ENCODE measurements at places on chromosomes 5 and 9. TPM values are rescaled to one million over a fixed set of nuclear protein-coding genes. Genes with fewer than 3 reads are reported as not detected.
A peak's percentile ranks its signal among the peaks of the same experiment; 100 is the strongest.

- DNase-seq = no peak
These were observed 41.7 kb upstream of the CLINT1 start for GRCh38 chr5:157900644-157901043.

- DNase-seq = no peak
These were observed 1068.6 kb downstream of the TAF11L14 start for GRCh38 chr5:18702821-18703220.

GRCh38 chr9:28678097-28678496, 1104.8 kb upstream of the C9orf72 start:
- DNase-seq = no peak

GRCh38 chr9:2645569-2645968, 24.0 kb downstream of the VLDLR start:
- DNase-seq = no peak

- no peak for DNase-seq
These were observed 104.4 kb downstream of the FRMD3 start for GRCh38 chr9:83433846-83434245.

The PCDHA1 gene
- not detected for total RNA-seq

GRCh38 chr5:133780619-133781280, 168.4 kb upstream of the FSTL4 start:
- no peak for DNase-seq

GRCh38 chr9:2741441-2742158, 24.3 kb downstream of the KCNV2 start:
- no peak for DNase-seq

The SLC45A2 gene
- not detected for total RNA-seq

DNA sequence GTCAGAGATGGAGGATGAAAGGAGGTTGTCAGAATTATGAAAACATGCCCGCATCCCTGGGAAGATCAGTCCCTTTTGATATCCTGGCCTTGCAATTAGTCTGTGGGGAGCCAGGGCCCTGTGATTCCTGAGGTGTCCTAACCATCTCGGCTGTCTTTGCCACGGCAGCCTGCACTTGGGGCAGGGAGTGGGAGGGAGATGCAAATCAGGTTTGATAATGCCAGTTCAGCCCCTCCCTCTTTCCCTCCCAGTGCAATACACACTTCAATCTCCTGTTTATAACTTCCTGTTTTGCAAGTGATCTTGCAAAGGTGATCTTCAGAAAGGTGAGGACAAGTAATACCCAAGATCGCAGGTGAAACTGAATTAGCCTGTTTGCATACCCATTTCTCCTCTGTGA, 114.0 kb upstream of the ALDH1B1 start:
- no peak for DNase-seq

DNA sequence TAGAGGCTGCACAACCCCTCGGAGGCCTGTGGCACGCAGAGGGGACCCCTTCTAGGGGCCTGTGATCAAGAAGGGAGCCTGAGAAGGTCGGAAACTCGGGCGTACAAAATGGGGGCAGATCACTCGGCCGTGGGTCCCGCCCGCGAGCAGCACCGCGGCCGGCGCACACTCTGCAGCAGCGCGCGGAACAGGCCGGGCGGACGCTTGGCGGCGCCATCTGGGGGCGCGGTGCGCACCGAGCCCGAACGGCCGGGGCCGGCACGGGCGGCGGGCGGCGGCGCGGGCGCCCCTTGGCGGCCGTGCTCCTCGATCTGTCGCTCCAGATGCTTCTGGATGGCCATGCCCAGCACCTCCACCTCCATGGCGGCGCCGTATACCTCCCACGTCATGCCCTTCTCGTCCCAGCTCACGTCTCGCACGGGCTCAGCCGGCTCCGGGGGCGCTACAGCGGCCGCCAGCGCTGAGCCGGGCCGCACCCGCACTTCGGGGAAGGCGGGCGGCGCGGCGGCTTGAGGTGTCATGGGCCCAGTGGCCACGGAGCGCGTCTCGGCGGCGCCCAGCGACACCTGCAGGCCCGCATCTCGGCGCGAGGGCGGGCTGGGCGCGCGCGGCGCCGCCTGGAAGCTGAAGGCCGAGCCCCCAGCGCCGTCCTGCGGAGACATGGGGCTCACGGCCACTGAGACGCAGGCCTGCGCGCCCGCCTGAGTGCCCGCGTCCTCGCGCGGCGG, 13.1 kb downstream of the GPRIN1 start:
- no peak for DNase-seq

- no peak for DNase-seq
These were observed 6.1 kb downstream of the S100Z start for GRCh38 chr5:76855961-76856360.

The PCDHGA5 gene
- total RNA-seq = 0.24 TPM

GRCh38 chr9:36436909-36437308, 36.8 kb upstream of the RNF38 start:
- DNase-seq = no peak

DNA sequence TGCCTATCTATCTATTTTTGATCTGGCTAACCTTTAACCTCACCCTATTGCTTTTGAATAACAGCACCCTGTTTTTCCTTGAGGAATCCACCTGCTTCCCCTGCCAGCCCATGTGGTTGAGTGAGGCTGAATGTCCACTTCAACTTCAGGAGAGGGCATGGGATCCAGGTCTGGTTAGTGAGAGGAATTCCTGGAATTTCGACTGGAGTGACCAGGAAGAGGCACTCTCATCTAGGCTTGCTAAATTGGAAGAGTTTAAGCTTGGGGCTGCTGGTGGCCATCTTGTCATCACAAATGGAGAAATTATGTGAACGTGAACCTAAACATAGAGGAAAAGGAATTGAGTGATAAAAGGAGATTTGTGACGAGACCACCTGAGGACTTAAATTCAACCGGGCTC, 322.1 kb downstream of the OSTF1 start:
- no peak for DNase-seq

DNA sequence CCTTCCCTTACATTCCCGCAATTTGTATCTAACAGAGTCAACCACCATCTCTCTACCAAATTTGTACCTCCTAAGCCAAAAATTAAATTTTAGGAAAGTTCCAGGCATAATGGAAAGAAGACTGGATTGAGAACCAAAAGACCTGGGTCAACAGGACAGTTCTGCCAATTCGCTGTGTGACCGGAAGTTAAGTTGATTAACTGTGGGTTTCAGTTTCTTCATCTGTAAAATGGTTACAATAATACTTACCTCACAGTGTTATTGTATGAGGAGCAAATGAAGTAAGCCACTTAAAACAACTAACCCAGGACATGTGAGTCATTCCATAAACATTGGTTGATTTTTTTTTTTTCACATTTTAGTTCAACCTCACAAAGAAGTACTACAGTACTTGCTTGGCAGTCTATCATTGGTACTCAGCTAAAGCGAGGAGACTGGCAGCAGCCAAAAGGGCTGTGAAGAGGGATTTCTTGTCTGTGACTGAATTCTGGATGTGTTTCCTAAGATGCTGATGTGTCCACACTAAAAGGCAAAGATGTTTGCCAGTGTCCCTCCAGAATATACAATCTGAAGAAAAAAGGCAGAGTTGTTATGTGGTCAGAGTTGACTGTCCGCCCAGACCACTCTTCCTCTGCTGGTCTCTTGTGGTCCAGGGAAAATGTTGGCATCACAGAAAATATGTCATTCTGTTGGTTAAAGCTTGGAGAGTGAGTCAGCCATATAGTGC, 198.6 kb downstream of the TLE1 start:
- DNase-seq = peak; percentile 65

GRCh38 chr9:15135164-15135792, 171.7 kb downstream of the TTC39B start:
- peak; percentile 50 for DNase-seq

GRCh38 chr9:135087489-135087792, at the start of gene OLFM1:
Gene OLFM1 (plus strand): TSS chr9:135087668. CDS start chr9:135087990, 322 bp downstream.
- DNase-seq = peak; percentile 57

The ANKRD18A gene
- total RNA-seq = 2.1 TPM

The CDH6 gene
- 76.6 TPM for total RNA-seq

- peak; percentile 14 for DNase-seq
These were observed 681.8 kb downstream of the SEMA5A start for GRCh38 chr5:8864053-8864452.

The PCDHGB6 gene
- 0.75 TPM for total RNA-seq

DNA sequence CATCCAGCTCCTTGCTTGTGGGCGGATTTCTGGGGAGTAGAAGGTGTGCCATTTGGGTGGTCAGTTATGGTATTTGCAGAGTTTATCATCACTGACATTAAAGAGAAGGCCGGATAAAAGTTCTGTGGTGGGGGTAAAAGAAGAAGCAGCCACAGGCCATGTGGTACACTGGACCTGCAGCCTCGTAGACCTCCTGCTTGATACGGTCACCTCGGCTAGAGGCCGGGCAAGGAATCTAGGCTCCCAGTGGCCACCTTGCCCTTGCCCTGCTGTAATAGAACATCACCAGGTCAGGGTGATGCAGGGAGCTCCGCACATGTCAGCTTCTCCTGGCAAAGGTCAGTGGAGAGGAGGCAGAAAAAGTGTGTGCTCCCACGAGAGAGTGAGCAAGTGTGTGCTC, 376.1 kb upstream of the IRX4 start:
- DNase-seq = no peak

GRCh38 chr9:10674586-10674985, 61.8 kb upstream of the PTPRD start:
- no peak for DNase-seq

GRCh38 chr5:53339962-53340540, 140.4 kb upstream of the FST start:
- DNase-seq = no peak

- DNase-seq = no peak
These were observed 106.4 kb downstream of the ERCC6L2 start for GRCh38 chr9:95981761-95982390.

DNA sequence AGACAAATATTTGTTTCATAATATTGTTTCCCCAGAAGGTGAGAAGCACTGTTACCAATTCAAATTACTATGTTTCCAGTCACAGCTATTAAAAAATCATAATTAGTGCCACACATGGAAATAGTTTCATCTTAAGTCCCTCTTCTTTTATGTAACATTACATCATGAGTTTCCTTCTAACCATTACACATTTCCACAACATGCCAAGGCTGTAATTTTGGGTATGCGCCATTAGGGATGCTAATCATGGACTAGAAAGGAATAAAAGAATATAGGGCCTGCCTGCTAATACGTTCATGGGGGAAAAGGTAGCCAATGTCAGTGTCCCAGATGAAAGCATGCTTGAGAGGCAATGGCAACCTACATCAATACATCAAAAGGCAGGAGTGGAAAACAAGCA, 142.5 kb upstream of the LPAR1 start:
- DNase-seq = no peak

DNA sequence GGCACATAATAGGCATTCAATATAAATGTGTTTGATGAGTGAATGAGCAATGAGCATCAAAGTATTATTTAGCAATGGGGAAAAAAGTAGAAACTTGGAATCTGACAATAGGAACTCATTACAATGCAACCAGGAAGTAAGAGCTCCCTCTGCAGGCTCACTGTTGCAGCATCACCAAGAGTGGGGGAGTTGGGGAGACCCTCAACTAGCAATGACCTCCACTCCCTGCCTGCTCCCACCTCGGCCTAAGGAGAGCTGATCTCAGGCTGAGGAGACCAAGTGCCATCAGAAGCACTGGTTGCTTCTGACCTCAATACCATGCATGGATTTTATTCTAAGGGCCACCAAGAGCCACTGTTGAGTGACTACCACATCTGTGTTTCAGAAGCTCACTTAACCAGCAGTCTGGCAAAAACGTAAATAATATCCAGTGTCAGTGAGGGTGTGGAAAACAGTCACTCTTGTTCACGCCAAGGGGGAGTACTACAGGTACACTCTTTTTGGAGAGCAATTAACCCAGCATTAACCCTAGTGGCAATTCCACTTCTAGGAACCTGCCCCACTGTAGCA, 8.0 kb downstream of the VDAC1 start:
- DNase-seq = no peak

DNA sequence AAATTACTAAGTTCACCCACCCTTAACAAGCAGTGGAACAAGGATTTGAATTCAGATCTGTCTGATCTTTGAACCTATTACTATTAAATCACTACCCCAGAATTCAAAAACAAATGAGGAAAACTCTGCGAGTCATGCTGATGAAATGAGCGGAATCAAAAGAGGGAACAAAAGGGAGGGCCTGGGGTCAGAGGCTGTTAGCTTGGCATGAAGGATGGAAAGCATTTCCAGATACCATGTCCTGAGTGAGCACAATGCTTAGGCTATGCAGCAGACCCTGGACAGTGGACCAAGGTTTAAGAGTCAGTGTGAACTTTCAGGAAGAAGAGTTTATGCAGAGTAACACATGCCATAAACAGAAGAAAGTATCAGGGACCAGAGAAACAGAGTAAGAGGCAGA, 30.5 kb downstream of the GRIA1 start:
- DNase-seq = no peak

The CBY3 gene
- total RNA-seq = not detected

GRCh38 chr5:38807570-38808483, 38.0 kb upstream of the OSMR start:
- peak; percentile 28 for DNase-seq

The FOXD4L5 gene
- total RNA-seq = not detected

The DBH gene
- not detected for total RNA-seq

DNA sequence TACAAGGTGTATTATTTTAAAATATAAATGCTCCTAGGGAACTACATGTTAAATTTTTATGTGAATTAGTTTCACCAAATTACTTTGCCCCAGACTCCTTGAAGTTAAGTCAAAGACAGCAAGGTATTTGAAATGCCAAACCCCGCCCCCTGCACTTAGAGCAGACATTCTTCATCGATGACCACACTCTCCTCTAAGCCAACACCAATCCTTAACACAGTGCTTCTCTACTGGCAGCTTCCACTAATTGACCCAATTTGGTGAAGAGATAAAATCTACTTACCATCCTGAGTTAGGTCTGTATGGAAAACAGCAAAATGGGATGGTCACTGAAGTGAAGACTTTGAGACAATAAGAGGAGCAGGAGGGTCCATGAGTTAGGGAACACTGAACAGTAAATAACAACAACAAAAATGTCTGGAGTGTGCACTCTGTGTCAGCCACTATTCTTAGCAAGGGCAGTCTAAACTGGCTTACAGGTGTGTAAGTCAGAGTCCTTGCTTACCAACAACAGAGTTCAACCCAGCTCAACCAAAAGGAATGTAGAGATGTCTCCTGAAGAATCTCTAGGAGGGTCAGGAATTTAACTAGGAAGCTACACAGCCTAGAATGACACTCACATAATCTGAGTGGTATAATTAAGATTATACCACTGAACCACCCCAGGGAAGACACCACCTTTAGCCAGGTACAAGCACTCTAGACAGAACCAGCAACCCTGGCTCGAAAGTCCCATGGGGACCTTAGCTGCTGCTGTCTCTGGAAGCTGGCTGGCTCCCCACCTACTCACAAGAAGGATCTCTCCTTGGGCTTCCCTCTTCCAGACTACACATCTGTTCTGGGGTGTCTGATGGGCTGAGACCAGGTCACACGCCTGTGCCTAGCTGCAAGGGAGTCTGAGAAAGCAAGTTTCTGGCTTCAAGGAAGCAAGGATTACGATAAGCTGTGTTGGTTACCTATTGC, 8.8 kb upstream of the UBE2QL1 start:
- no peak for DNase-seq

GRCh38 chr5:21806943-21807342, 1046.2 kb downstream of the CDH12 start:
- peak; percentile 78 for DNase-seq

- no peak for DNase-seq
These were observed 79.2 kb downstream of the OTULIN start for GRCh38 chr5:14743601-14744295.

GRCh38 chr5:32458880-32459495, 14.4 kb upstream of the ZFR start:
- no peak for DNase-seq
